ENCODE measurements at places on chromosomes 3 and 15.

GRCh38 chr3:9779075-9779593, 9.4 kb upstream of the CAMK1 start:
- DNase-seq, result no peak

DNA sequence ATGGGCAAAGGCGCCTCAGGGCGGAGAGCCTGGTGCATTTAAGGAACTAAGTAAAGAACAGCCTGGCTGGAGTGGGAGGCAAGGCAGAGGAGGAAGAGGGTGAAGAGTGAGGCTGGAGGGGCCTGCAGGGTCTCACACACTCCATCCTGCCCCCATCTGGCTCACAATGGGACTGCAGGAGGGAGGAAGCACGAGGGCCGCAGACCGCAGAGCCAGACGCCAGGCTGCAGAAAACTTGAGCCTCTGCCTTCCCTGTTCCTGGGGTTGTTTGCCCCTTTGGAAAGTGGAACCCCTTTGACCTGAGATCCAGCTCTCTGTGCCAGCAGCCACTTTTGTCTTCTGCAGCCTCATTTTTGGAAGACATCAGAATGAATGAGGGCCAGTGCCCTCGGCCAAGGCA, 138.0 kb downstream of the SRGAP3 start:
- DNase-seq, result no peak

DNA sequence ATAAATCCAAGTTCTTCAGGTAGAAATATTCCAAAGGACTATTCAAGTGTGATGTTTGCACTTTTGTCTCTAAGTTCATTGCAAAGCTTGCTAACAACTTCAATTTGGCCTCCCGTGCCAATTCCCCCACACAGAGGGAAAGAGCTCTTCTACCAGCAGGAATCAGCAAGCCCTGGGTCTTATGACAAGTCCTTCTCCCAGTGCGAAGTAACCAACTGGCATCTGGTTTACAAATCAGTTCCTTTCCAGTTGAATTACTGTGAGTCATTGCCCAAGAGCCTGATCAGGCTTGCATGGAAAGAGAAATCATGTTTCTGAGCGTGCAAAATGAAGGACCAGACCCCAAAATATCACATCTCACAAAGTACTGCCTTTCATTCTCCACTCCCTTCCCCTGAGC, 62.7 kb upstream of the SLCO3A1 start:
- DNase-seq, result no peak

GRCh38 chr3:126269354-126269753, 87.9 kb downstream of the KLF15 start:
- no peak for DNase-seq

GRCh38 chr3:171295484-171296373, 164.5 kb downstream of the TNIK start:
- DNase-seq, result no peak

GRCh38 chr3:161149529-161149928, 44.4 kb upstream of the B3GALNT1 start:
- no peak for DNase-seq

- DNase-seq, result no peak
Measured at GRCh38 chr15:52021892-52022540, 3.0 kb downstream of the MAPK6 start.

DNA sequence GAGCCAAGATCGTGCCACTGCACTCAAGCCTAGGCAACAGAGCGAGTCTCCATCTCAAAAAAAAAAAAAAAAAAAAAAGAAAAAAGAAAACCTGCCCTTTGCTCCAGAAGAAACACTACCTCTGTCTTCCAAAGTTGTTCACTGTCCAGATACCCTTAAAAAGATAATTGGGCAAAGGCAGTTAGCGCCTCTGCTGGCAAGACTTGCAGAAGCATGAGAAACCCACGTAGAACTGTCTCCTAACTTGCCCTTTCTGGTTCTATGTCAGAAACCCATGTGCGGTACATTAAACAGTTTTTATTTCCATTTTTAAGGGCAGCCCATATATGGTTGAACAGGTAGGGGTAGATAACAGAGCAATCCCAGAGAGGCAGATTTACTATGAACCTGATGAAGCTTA, 1026.4 kb downstream of the ROBO2 start:
- no peak for DNase-seq

GRCh38 chr3:56711344-56711743, 28.3 kb upstream of the TASOR start:
- no peak for DNase-seq

GRCh38 chr3:25679642-25680302, 15.1 kb upstream of the TOP2B start:
- DNase-seq, result no peak

- DNase-seq, result no peak
Measured at GRCh38 chr3:12999147-13000140, 73.8 kb downstream of the IQSEC1 start.

- no peak for DNase-seq
Measured at GRCh38 chr3:115999001-115999585, 375.8 kb downstream of the GAP43 start.

- DNase-seq, result no peak
Measured at GRCh38 chr15:101458158-101458900, 31.2 kb downstream of the PCSK6 start.

- DNase-seq, result no peak
Measured at GRCh38 chr15:71811752-71812735, 1.7 kb downstream of the NR2E3 start.

- no peak for DNase-seq
Measured at GRCh38 chr15:81069356-81069755, 64.7 kb upstream of the CFAP161 start.

DNA sequence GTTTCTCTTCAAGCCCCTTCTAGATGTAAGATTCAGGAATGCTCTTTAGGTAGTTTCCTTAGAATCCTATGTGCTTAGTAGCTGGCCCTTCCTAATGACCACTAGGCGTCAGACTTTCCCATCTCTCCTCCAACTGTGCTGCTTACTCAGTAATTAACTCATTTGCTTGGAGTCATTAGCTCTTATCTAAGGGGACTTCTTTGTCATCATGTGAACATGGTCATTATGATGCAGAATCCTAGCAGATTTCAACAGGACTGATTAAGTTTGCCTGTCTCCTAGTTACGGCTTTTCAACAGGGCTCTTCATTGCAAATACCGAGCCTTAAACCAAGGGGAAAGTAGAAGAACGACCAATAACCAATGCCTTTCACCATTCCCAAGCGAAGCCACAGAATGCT, 46.4 kb downstream of the GJD2 start:
- no peak for DNase-seq

GRCh38 chr3:127534564-127534963, 56.0 kb downstream of the TPRA1 start:
- no peak for DNase-seq
